ENCODE measurements at places on chromosomes 16 and 17. TPM values are rescaled to one million over a fixed set of nuclear protein-coding genes. Genes with fewer than 3 reads are reported as not detected.

The WNK4 gene
- total RNA-seq: 0.45 TPM

The CDRT4 gene
- total RNA-seq: 2.9 TPM

The SSH2 gene
- total RNA-seq: 21.1 TPM

The PDE6G gene
- total RNA-seq: 0.63 TPM

The ZP2 gene
- total RNA-seq: not detected

The ENO3 gene
- total RNA-seq: 2.8 TPM

The TP53TG3D gene
- total RNA-seq: not detected

The PIRT gene
- total RNA-seq: not detected

The ANKRD40 gene
- 51.6 TPM for total RNA-seq

The ZNF287 gene
- total RNA-seq: 10.3 TPM

The TAC4 gene
- not detected for total RNA-seq

The LRRC75A gene
- 6.1 TPM for total RNA-seq

The CALB2 gene
- 0.36 TPM for total RNA-seq

The CCDC102A gene
- 9.9 TPM for total RNA-seq

The PLD6 gene
- total RNA-seq: 3.1 TPM

The SMIM5 gene
- not detected for total RNA-seq

The BCO1 gene
- not detected for total RNA-seq

The DPEP3 gene
- not detected for total RNA-seq

The IL4R gene
- 82.3 TPM for total RNA-seq

The CDH15 gene
- total RNA-seq: not detected

The GPRC5B gene
- 47.4 TPM for total RNA-seq

The INCA1 gene
- total RNA-seq: not detected

The HAS3 gene
- 0.81 TPM for total RNA-seq

The LITAFD gene
- not detected for total RNA-seq

The OMG gene
- 3.9 TPM for total RNA-seq

The CES5A gene
- not detected for total RNA-seq

The PRSS33 gene
- total RNA-seq: not detected

The SLC52A1 gene
- 0.25 TPM for total RNA-seq

The SLC25A11 gene
- 49.9 TPM for total RNA-seq

The ANKFN1 gene
- total RNA-seq: not detected

The CCL17 gene
- total RNA-seq: not detected

The GUCY2D gene
- total RNA-seq: not detected

The MAF gene
- total RNA-seq: 24.1 TPM

The VTN gene
- 0.09 TPM for total RNA-seq

The TOM1L1 gene
- total RNA-seq: 3.8 TPM

The LGALS9B gene
- not detected for total RNA-seq

The TM4SF5 gene
- not detected for total RNA-seq

The ABCC6 gene
- total RNA-seq: 0.63 TPM

The CFAP119 gene
- 2.7 TPM for total RNA-seq

The HSD11B2 gene
- not detected for total RNA-seq

The NEUROD2 gene
- total RNA-seq: not detected

The RAPGEFL1 gene
- 3.8 TPM for total RNA-seq

The TP53TG3 gene
- not detected for total RNA-seq

All from fibroblast of the aortic adventitia (primary cell).